Upper lobe of left lung (tissue), 6 donors: ENCODE measurements at places on chromosomes 6 and 20. TPM values are rescaled to one million over a fixed set of nuclear protein-coding genes. Genes with fewer than 3 reads are reported as not detected.

DDR1 gene
- total RNA-seq: 101 TPM

EYA2 gene
- 1.4 TPM for total RNA-seq

PDE10A gene
- total RNA-seq: 1.7 TPM

HLA-F gene
- total RNA-seq: 196 TPM

CDSN gene
- not detected for total RNA-seq

ARFGEF3 gene
- total RNA-seq: 35.6 TPM

FNDC11 gene
- 0.55 TPM for total RNA-seq

ENPP5 gene
- total RNA-seq: 6.6 TPM

REM1 gene
- 2.4 TPM for total RNA-seq

ARHGAP40 gene
- 22.0 TPM for total RNA-seq

TP53INP2 gene
- 11.2 TPM for total RNA-seq

SEMG2 gene
- total RNA-seq: not detected

TFAP2B gene
- not detected for total RNA-seq

RBPJL gene
- 0.13 TPM for total RNA-seq

EPM2A gene
- total RNA-seq: 27.7 TPM

IL17F gene
- total RNA-seq: not detected

CLIC1 gene
- 415 TPM for total RNA-seq

RTF2 gene
- total RNA-seq: 87.8 TPM
